Stimulated activated CD4-positive, alpha-beta T cell treated with anti-CD3 and anti-CD28 coated beads, TNF-alpha, amount 100 ng/mL, for 1 hour (primary cell): ENCODE measurements at places on chromosomes 5 and 9.

DNA sequence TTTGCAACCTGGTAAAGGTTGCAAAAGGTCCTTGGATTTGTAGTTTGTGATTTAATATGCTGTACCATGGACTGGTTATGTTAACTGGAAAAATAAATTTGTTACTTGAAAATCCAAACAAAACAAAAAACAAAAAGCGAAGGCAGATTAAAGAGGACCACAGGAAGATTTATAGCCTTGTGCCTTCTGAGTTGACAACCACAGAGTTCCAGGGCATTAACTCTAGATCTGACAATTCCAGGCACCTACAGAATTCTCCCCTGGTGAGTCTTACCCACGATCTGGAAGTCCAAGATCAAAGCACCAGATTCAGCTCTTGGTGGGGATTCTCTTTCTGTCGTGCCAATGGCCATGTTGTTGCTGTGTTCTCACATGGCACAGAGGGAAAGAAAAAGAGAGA lies 107.9 kb upstream of the SELENOP start:
- no peak for DNase-seq

DNA sequence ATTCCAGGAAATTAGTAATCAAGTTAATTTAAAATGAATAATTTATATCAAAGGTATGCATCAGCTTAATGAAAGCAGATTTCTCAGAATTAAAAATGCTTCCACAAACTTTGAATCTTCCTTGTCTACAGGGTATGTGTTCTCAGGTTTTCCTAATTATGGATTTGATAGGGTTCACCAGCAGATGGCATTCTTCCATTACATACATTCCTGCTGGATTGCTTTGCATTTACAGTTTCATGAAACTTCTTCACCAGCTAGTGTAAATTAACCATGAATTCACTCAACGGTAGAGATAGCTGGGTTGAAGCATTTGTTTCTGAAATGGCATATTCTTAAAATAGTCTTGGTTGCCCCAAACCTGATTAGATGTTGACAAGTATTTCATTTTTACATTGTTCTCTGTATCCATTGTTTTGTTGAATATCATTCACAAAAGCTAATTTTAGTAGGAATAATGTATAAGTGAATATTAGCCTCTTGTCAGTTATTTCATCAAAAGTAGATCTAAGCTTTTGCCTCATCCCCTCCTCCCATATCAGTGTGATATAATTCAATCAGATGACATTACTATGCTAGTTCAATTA lies 68.7 kb upstream of the WDR41 start:
- no peak for DNase-seq

GRCh38 chr9:116471093-116471906 lies 215.8 kb upstream of the TRIM32 start:
- DNase-seq: no peak

DNA sequence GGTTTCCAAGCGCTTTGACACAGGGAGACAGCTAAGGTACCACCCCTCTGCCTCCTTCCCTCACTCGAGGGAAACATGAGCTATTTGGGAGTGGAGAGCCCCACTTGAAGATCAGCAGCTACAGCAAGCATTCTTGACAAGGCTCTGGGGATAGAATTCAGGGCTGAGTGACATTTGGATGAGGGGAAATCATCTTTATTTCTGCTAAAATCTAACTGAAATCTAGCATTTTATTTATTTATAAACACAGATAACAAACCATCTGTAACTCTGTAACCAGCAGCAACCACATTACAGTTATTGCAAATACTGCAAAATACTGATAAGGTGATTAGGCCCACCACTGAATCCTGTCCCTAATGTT lies 22.4 kb downstream of the RNF130 start:
- no peak for DNase-seq

- DNase-seq: no peak
Observed at GRCh38 chr9:20200581-20200980, 411.7 kb upstream of the SLC24A2 start.
